ENCODE measurements at places on chromosomes 7 and 10.

DNA sequence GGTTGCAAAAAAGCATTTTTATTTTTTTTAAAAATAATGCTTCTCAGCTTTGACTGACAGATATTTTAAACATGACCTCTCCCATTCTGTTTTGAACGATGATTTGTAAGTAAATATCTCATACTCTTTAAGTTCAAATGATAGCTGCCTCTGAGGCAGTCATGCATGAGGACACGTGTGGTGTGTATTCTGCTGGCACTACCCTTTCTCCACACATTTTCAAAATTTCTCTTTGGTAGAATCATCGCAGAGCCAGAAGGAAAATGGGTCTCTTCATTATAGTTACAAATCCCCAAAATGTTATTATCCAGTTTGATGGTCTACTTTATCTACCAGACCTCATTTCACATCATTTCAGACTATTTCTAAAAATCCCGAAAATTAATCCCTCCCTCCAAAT, 55.1 kb downstream of the FZD1 start:
- DNase-seq, result no peak

DNA sequence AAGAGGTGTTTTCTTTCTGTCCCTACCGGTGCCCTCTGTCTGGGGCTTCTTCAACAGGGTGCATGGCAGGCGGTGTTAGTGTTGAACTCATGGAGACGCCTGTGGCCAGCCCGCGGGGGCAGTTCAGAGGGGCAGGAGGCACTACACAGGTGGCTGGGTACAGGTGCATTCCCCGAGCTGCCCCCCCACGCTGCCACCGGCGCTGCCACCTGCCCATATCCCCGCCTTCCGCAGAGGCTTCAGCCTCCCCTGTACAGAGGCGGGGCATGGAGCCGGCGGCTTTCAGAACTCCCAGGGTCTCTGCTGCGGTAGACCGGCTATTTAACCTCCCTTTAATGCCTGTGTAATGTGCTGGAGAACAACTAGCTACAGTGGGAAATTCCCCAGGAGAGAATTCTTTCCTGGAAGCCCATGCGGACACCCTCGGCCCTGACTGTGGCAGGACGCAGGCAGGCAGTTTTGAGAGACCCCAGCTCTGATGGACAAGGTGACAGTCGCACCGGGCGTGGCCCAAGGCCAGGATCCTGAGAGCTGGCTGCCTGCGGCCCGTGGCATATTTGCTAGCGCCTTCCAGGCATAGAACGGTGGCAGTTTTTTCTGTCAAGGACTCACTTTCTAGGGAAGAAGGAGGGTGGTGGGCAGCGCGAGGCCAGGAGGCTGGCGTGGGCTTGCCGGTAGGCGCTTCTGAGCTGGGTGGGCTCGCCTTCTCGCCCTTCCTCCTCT, 53.7 kb upstream of the ZNF32 start:
- no peak for DNase-seq

DNA sequence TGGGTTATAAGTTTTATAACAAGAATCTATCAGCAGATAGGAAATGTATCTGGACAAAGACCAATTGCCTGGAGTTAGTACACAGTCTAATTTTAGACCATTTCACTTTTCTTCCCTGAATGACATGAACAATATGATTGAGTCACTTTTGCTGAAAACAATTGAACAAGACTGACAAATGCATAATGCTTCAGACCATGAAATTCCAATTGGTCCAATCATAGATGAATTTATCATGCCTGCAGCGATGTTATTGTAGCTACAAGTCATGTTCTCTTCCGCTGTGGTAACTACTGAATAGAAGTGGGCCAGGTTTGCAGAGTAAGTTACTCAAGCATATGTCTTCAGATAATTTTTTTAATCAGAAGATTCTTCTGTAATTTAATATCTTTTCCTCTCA, 73.4 kb downstream of the VSTM2A start:
- no peak for DNase-seq

- no peak for DNase-seq
These were observed 68.2 kb downstream of the C10orf143 start for GRCh38 chr10:130042381-130042780.

DNA sequence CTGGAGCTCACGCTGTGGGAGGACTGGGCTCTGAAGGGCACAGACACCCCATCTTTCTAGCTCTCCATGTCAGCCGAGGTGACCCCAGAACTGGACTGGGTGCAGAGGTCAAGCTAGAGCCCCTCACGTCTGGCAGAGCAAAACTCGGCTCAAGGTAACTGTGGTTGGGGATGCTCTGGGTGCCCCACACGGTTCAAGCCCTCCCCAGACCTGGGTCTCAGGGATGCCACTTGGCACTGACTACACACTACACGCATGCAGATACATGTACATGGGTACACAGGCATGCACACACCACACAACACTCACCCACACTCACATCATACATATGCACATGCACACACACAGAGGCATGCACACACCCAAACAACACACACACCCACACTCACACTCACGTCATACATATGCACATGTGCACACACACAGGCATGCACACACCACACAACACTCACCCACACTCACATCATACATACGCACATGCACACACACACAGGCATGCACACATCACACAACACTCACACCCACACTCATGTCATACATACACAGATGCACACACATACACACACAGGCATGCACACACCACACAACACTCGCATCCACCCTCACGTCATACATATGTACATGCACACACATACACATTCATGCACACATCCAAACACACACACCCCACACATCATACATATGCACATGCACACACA, 219.3 kb downstream of the DNAJB6 start:
- DNase-seq, result no peak

- no peak for DNase-seq
These were observed 79.6 kb upstream of the STRIP2 start for GRCh38 chr7:129354428-129355157.

- DNase-seq, result no peak
These were observed 67.8 kb downstream of the PHTF2 start for GRCh38 chr7:77866370-77866769.

- DNase-seq, result no peak
These were observed 115.8 kb upstream of the SORCS1 start for GRCh38 chr10:107280293-107280692.

DNA sequence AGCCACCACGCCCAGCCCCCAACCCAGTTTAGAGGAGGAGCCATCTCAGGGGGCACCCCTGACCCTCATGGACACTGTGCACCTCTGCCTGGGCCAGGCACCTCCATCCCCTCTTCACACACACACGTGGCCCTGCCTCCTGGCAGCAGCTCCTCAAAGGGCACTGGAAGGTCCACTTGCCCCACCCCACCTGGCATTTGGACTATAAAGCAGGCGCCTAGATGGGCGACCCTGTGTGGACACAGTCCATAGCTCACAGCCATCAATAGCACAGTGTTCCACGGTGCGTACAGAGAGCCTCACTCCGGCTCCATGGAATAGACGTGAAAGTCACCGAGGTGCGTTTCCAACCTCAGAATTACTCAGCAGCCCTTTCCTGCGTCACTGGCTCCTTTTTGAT, 41.0 kb downstream of the FKBP6 start:
- no peak for DNase-seq

DNA sequence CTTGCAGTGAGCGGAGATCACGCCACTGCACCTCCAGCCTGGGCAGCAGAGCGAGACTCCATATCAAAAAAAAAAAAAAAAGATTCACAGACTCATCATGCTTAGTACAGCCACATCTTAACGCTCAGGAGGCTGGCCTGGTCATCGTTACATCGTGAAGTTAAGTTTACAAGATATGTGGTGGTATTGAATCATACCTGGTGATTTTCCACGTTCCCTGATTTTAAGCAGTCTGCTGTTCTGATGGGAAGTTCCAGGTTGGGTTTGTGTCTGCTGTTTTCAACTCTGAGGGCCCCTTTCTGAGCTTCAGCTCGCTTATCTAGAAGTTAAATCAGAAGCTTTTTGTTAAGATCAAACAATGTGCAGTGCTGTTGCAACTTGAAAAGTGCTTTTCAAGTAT, 6.9 kb downstream of the PPP2R2D start:
- DNase-seq, result no peak
